ENCODE measurements at places on chromosomes 16 and 17.

- DNase-seq = no peak
Measured at GRCh38 chr16:8972843-8973586, 9.3 kb upstream of the USP7 start.

DNA sequence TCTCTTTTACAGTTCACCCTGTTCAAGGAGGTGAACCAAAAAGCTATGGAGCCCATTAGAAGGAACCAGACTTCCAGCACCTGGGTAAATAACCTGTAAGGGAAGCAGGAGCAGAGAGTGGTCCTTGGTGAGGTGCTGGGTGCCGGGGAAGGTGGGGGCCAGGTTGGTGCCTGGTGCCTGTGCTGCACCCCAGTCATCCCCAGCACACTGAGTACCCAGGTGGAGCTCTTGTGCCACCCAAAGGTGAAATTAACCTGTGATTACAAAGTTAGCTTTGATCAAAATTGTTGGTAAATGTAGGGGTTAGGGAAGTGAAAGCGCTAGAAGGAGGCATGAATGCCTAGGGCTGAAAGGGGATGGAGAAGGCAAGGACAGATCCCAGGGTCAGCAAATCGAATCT is 58.6 kb downstream of the CDRT4 start:
- no peak for DNase-seq

GRCh38 chr17:27217631-27218030 is 76.3 kb upstream of the WSB1 start:
- DNase-seq = no peak

DNA sequence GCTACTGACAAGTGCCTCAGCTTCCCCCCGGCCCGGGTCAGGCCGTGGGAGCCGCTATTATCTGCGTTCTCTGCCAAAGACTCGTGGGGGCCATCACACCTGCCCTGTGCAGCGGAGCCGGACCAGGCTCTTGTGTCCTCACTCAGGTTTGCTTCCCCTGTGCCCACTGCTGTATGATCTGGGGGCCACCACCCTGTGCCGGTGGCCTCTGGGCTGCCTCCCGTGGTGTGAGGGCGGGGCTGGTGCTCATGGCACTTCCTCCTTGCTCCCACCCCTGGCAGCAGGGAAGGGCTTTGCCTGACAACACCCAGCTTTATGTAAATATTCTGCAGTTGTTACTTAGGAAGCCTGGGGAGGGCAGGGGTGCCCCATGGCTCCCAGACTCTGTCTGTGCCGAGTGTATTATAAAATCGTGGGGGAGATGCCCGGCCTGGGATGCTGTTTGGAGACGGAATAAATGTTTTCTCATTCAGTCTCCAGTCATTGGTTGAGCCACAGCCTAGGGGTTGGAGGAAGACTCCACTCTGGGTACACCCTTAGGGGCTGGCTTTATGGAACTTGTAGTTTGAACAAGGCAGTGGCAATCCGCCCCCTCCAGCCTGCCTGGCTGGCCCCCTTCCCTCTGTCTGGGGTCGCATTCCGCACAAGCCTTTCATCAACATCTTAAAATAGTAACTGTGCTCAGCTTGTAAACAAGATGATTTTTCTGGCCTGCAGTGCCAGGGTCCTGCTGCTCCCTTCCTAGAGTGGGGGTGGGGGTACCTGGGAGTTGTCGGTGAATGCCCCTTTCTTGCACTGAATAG is 4.1 kb downstream of the SYNGR2 start:
- no peak for DNase-seq

GRCh38 chr16:75326333-75326732 is 74.9 kb upstream of the BCAR1 start:
- no peak for DNase-seq

- DNase-seq = no peak
Measured at GRCh38 chr16:26688105-26688504, 378.6 kb upstream of the C16orf82 start.

DNA sequence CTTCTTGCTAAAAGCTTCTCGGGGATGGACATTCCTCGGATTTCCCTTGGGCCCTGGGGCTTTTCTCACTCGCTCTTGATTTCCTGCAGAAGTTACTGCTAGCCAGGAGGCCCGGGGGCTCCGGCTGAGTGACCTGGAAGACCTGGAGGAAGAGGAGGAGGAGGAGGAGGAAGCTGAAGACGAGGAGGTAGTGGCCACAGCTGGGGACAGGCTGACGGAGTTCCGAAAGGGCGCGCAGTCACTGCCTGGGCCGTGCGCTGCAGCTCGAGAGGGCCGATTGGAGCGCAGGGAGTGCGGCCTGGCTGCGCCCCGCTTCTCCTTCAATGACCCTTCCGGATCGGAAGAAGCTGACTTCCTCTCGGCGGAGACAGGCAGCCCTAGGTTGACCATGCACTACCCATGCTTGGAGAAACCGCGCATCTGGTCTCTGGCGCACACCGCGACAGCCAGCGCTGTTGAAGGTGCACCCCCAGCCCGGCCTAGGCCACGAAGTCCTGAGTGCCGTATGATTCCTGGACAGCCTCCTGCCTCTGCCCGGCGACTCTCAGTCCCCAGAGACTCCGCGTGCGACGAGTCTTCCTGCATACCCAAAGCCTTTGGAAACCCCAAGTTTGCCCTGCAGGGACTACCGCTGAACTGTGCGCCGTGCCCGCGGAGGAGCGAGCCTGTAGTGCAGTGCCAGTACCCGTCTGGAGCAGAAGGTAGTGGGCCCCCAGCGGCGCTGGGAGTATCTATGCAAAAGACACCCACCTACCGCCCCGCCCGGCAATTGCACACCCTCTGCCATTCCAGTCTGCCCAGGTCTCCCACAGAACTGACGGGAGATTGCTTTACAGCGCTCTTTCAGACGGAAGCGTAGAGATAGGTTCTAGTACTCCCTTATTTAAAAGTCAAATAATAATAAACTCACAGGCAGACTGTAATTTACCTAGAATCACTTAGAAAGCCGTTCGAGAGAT is 4.9 kb downstream of the IRX6 start:
- no peak for DNase-seq

DNA sequence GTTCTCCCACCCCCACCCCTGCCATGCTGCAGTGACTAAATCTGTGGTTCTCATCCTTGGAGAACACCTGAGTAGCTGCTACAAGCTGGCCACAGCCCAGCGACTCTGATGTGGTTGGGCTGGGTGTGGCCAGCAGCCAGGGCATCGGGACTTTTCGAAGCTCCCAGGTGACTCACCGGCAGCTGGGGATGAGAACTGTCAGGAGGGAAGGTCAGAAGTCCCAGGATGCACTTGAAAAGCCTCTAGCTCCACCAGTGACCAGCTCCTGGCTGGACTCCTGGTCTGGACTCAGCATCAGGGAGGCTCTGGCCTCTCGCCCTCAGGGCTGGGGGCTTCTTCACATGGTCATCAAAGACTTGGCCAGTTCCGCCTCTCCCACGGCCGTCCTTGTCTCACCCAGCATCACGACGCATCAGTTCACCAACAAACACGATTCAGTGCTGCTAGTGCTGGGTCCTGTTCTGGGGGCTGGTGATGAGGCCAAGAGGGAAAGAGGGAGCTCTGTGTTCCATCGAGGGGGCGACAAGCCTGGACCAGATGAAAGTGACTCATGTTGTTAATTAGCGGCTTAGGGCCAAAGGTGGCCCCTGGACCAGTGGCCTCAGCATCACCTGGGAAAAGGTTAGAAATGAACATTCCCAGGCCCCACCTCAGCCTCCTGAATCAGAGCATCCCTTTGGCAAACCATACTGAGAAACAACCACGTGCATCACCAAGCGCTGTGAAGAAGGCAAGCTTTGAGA is 3.9 kb upstream of the C17orf99 start:
- DNase-seq = no peak

DNA sequence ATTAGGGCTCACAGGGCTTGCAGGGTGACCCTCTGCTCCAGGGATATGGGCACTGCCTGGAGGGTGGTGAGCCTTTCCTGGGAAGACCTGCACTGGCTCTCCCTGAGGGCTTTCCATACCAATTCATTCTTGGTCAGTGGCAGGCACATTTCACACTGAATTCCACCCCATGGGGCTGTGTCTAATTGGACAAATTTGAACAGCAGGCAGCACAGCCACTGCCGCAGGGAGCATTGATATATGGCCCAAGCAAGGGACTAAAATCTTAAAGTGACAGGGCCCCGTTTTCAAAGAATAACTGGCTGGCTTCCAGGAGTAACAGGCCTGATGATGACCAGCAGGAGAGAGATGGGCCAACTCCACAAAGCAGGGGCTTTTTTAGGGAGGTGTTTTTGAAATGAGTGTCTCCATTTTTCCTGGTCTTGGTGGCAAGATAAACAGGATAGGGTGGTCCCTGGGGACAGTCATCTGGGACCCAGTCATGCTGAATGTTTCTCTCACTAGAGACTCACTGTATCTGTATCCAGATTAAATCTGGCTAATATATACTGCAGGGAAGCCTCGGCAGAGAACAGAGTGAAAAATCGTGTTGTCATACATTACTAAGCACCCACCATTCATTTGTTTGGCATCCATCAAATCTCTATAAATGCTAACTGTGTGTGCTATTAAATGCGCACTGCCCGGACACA is 74.1 kb upstream of the TBX2 start:
- DNase-seq = no peak

GRCh38 chr16:71474864-71475263 is 12.8 kb upstream of the ZNF23 start:
- DNase-seq = no peak

DNA sequence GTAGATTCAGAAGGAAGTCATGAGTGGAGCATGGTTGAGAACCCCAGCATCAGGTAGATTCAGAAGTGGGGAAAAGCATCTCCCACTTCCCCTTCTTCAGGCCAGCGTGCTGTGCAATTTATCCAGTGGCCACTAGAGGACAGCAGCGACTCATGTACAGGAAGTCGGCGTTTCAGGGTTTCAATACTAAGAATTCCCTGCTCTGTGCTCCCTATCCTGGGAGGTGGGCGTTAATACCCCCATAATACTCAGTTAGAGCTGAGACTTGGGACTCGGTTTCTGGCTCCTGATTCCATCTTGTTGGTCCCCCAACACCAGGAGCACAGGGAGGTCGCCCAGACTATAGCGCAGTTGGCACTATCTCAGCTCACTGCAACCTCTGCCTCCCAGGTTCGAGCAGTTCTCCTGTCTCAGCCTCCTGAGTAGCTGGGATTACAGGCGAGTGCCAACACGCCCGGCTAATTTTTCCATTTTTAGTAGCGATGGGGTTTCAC is 75.3 kb upstream of the AMZ2 start:
- peak; percentile 47 for DNase-seq

- no peak for DNase-seq
Measured at GRCh38 chr17:47707056-47707804, 13.3 kb downstream of the TBKBP1 start.

DNA sequence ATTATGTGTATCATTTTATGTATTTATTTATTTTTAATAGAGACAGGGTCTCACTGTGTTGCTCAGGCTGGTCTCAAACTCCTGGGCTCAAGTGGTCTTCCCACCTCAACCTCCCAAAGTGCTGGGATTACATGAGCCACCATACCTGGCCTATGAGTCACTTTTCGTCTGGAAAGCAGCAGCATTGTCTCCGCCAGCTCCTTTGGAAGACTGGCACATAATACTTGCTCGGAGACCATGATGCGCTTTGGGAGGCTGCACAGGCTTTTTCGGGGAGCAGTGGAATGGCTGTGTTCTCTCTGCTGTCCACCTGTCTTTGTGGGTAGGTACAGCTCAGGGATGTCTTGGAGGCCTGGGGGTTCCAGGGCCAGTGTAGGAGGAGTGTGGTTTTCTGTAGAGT is 102.2 kb downstream of the AATF start:
- DNase-seq = no peak

- DNase-seq = no peak
Measured at GRCh38 chr17:27329146-27329805, 35.4 kb downstream of the WSB1 start.

- no peak for DNase-seq
Measured at GRCh38 chr17:71188811-71189492, 931.9 kb upstream of the SOX9 start.

- DNase-seq = no peak
Measured at GRCh38 chr17:22221344-22221743, 529.0 kb downstream of the KCNJ18 start.

DNA sequence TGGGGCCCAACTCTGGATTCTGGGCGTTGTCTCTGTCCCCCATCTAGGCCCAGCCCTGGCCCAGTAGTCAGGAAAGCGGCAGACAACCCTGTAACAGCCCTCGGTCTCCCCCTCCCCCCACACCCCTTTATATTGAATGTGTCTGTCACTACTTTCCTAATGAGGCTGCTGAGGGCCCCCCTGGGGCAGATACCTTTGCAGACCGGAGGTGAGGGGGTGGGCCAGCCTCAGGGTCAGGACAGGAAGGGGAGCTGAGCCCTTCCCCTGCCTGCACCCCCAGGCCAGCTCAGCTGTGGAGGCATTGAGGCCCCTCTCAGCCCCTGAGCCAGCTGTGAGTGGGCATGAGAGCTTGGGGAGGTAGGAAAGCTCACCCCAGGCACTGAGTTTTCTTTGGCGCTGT is 17.1 kb downstream of the RAI1 start:
- no peak for DNase-seq

DNA sequence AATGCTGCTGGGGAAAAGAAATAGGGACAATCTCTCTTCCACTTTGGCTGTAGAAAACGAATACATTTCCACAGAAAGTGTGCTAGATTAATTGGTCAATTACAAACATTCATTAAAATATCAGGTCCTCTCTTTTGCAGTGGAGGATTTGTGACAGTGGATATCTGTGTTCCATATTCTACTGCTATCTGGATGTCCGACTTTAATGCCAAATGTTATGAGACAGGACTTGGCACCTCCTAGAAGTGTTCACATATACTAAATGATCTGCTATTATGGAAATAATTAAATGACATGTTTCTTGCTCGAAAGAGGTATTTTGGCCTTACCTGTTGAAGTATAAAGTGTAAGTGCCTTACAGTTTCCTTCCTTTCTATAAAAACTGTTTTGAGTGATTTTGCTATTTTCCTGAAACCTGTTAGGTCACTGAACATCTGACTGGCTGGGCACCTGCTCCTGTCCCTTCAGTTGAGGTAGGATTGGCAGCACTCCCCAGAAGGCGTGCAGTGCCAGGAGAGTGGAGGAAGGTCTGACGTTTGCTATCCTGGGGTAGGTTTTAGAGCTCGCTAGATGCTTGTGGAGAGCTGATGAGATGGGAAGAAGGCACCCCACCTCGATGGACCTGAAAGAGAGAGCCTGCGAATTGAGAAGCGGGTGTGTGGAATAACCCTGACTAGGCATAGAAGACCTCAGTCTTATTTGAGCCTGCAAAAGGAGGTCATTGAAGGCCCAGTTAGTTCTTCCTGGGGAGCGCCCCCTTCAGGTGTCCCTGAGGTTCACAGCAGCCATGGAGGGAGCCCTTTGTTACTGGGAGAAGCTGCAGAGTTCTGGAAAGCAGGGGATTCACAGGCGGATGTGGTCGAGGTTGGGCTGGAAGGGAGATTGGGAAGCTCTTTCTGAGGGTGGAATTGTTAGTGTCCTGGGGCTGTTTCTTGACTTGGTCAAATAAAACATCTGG is 159.4 kb upstream of the ZNF267 start:
- DNase-seq = no peak

DNA sequence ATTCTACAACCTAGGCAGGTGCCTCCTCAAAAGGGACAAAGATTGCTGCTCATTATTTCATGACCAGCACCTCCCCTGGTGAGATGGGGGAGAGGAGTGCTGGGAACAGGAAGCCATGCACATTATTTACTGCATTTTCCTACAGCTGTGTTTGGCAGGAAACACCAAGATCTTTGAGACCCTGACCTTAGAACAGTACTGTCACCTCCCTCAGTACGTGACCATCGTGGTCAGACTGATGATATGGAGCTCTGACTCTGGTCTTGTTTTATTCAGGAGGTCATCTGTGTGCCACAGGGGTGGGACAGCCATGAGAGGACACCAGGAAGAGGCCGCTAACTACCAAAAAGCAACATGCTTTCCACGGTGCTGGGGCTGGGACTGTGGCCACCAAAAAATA is 37.4 kb downstream of the USP22 start:
- DNase-seq = no peak

Measured in T-helper 2 cell (primary cell).